ENCODE measurements at places on chromosomes 16 and 17.

DNA sequence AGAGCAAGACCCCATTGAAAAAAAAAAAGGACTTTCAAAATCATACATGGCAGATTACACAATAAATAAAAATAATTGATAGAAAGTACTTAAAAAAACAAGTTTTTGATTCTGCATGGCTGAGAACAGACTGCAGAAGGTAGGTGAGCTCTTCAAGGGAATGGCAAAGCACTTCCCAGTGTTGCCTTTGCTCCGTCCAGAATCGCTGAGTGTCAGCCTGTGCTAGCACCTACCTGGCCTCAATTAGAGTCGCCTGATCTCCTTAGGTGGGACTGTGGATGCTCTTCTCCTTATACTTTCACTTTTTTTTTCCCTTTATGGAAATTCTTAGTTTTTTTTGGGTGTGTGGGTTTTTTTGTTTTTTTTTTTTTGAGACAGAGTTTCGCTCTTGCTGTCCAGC lies 6.0 kb upstream of the TMEM220 start:
- no peak for DNase-seq

DNA sequence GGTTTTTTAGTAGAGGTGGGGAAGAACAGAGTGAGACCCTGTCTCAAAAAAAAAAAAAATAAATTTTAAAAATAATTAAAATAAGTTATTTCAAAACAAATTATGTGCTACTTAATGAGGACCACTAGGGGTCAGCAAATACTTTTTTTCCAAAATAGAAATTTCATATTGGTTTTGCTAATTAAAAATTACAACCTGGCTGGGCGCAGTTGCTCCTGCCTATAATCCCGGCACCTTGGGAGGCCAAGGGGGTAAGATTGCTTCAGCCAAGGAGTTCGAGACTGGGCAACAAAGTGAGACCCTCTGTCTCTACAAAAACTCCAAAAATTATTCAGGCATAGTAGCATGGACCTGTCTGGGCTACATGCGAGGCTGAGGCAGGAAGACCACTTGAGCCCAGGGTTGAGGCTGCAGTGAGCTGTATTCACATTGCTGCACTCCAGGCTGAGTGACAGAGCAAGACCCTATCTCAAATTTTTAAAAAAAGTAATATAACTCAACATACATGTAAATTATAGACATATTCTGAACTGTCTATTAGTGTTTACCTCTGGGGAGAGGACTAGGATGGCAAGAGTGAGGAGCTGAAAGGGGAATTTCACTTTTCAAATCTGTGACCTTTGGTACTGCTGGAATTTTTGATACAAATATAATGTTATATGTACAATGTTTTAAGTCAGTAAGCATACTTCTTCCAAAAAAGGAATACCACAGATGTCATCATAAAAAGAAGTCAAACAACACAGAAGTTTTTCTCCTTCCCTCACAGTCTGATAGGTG lies 8.1 kb downstream of the MEIOB start:
- DNase-seq: peak; percentile 62

DNA sequence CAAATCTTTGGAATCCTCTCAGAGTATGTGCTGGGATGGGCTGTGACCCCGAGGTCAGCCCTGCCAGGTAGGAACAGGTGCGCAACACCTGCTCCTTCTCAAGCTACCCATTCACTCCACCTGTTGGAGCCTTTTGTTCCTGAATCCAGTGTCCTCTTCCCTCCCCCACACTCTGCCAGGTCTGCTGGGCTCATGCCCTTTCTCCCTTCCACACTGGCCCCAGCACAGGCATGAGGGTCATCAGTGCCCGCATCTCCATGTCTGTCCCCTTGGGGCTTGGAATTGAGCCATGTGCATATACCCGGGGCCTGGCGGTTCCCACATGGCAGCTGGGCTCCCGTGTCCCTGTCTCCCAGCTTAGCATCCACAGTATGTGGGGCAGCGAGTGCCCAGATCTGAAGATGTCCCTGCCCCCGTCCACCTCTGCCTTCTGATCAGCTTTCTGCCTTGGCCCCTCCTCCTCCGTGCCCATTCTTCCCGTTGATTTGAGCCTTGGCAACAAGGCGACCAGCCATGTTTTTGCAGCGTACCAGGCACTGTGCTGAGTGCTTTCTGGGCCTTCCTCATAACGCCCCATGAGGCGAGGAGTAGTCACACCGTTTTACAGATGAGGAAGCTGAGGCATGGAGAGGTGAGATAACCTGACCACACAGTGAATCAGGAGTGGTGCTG lies 102.2 kb downstream of the RAP1GAP2 start:
- no peak for DNase-seq

GRCh38 chr16:25108054-25108453 lies 3.5 kb upstream of the LCMT1 start:
- DNase-seq: peak; percentile 7

DNA sequence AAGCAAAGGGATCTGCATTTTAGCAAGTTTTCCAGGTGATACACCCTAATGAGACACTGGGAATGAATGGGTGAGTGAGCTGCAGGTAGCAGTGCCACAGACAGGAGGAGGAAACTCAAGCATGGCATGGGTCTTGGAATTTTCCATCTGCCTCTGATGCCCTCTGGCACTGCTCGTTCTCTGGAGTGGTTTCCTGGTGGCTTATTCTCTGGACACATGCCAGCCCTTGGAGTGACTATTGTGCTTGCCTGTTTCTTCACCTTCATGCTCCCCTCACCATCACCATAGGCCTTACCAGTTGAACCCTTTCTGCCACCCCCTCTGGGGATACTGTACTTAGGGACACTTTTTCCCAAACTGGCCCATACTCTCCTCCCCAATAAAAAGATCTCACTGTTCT lies 1.6 kb downstream of the COASY start:
- DNase-seq: no peak

GRCh38 chr16:86584071-86584685 lies 5.8 kb downstream of the FOXL1 start:
- DNase-seq: no peak

- no peak for DNase-seq
Observed at GRCh38 chr16:68362262-68362913, 51.6 kb downstream of the PRMT7 start.

- DNase-seq: no peak
Observed at GRCh38 chr17:14353861-14354474, 53.1 kb downstream of the HS3ST3B1 start.

DNA sequence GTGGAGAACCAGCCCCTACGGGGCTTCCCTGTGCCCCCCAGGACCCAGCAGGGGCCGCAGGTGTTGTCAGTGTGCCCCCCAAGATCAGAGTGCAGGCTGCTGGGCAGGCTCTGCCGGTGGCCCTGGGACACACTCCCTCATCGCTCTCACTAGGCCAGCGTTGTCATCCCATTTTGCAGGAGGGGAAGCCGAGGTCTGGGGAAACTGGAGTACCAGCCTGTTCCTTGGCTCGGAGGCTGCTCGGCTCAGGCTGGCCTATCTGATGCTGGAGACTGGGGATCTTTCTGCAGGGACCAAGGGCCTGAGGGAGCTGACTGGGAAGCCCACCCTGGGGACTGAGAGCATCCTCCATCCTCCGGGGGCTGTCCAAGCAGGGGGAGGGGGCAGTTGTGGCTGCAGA lies 74.2 kb upstream of the CBX4 start:
- no peak for DNase-seq

DNA sequence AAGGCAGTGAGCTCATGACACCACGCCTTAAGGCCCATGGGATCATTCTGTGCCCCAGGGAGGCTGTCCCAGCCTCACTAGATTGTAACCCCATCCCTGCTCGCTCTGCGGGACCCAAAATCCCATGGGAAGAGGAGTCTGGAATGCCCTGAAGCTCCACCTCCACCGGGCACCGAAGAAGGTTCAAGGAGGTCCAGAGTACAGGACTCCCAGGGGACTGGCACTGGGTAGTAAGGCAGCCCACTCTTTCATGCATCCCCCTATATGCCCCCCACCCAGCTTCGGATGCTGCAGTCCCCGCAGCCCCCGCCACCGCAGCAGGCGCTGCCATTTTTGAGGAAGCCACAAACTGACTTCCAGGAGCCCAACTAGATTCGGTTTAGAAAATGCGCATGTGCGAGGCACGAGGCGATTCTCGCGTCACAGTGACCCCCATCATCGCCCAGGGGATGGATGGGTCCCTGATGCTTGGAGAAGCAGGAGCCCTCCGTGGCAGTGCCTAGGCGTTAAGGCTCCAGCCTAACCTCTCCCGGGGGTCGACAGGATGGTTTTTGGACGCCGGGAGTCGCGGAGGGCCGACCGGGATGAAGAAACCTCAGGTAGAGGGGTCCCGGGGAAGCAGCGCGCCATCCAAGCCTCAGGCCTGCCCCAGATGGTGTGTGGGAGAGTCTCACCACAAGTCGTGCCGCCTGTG lies 1681.0 kb downstream of the TP53TG3F start:
- no peak for DNase-seq

GRCh38 chr16:4085405-4085970 lies 30.8 kb downstream of the ADCY9 start:
- DNase-seq: no peak

DNA sequence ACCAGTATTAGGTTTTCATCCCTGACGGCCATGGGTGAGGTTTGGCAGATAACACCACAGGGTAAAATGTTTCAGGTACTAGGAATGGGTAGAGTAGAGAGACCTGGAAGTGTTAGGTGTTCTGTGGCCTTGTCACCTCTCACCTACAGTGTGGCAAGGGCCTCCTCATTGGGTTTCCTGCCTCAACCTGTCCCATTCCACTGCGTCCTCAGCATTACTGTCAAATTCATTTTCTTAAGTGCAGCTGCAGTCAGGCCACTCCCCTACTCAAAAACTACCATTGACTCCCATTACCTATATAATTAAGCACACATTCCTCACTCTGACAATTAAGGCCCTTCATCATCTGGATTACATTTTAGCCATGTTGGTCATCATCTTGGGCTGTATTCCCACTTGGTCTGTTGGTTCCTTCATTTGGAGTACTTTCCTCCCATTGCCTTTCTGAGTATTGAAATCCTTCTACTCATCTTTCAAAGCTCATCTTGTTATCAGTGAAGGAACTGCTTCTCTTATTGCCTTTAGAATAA lies 64.5 kb downstream of the NUP88 start:
- DNase-seq: no peak

GRCh38 chr17:33515974-33516373 lies 222.9 kb upstream of the ASIC2 start:
- no peak for DNase-seq

DNA sequence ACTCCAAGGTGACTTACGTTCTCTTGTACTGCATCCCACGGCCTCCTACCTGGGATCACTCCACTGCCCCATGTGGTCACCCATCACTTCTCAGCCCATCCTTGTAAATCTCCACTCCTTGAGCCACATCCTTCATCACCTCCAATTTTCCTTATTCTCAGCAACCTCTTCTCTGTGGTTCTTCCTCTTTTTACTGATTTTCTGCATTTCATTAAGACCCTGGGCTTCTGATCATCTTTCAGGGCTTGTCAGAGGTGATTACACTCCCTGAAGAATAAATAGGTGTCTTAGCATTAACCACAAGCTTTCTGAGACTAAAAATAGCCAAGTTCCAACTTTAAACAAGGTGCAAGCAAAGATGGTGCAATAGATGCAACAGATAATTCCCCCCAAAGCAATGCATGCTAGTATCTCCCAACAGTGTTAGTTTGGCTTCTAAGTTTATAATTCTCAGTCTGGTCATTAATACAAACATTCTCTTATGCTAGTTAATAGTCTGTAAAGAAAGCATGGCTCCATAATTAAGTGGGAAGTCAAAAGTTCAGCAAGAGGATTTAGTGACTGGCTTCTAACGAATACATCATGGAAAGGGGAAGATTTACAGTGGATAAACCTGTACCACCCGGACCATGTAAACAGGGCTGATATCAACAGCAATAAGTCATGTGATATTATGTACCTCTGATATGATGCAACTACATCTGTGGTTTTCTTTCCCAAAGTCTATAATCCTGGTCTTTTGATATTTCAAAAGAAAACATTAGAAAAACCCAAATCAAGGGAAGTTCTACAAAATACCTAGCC lies 47.4 kb upstream of the FOXJ1 start:
- no peak for DNase-seq

DNA sequence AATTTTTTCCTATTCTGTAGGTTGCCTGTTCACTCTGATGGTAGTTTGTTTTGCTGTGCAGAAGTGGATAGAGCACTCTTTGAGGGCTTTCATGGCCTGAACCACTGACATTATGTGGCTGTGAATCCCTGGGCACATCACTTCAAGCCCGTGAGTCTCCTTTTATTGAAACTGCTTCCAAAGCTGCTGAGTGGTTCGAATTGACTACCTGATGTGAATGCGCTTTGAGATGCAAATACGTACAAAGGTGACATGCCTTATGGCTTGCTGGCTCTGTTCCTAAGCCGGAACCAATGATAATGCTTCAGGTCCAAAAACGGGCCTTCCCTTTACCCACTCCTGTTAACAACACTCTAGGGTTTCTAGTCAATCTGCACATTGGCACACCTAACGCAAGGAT lies 34.3 kb downstream of the ASPA start:
- DNase-seq: no peak

- DNase-seq: peak; percentile 92
Observed at GRCh38 chr17:30824356-30825145, at the start of gene CRLF3. TSS of gene CRLF3 (minus strand) at chr17:30824692. CDS start at chr17:30824651, 41 bp downstream.

GRCh38 chr16:1494711-1495110 lies 1.6 kb downstream of the TELO2 start:
- no peak for DNase-seq

GRCh38 chr17:81493198-81494038 lies 19.2 kb downstream of the ACTG1 start:
- no peak for DNase-seq

DNA sequence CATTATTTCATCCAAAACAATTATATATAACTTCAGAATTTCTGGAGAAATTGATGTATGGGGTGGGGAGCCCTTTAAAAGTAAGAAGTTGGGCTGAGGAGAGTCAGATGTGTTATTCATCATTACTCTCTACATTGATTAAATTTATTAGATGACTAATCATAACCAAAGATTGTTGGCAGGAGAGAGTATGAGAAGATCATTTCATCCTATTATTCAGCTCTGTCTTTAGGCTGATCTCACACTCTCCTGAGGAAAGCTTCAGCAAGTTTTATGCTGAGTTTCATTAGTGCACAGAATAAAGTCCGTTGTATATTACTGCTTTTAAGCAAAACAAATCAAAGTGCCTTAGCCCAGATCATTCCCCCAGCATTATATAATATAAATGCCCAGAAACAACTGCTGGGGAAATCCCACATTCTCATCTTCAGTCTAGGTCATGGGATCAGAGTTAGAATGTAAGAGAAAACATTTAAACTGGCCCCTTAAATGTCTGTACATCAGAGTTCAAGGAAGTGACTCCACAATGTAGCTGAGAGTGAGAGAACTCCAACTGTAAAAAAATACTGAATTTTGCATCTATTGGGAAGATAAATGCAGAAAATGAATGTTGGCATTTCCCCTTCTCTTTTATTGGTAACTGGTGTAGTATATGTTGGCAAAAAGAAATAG lies 130.1 kb upstream of the HLF start:
- DNase-seq: peak; percentile 69
